Left lobe of liver (tissue), 2 donors: ENCODE measurements at places on chromosomes 3 and 15. TPM values are rescaled to one million over a fixed set of nuclear protein-coding genes. Genes with fewer than 3 reads are reported as not detected.

Gene MLH1
- 13.9 TPM for total RNA-seq

Gene GOLGA8O
- 3.2 TPM for total RNA-seq

Gene AHSG
- total RNA-seq, result 763 TPM

DNA sequence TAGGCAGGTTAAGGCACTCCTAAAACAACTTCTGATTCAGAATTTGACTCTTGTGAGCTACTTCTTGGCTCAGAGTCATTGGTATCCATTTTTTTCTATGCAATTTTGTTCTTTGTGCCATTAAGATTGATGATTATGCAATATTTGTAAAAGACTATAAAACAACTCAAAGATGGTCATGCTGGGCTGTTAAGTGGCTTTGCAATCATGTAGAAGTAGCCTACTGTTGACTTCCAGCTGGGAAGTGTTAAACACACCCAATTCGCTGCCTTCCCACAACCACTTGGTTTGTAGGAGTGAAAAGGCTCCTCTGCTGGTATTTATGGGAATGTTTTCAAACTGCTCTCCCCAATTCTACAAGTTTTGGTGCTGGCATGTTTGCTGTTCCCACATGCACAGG, 74.7 kb upstream of the COL6A6 start:
- DNase-seq, result no peak

DNA sequence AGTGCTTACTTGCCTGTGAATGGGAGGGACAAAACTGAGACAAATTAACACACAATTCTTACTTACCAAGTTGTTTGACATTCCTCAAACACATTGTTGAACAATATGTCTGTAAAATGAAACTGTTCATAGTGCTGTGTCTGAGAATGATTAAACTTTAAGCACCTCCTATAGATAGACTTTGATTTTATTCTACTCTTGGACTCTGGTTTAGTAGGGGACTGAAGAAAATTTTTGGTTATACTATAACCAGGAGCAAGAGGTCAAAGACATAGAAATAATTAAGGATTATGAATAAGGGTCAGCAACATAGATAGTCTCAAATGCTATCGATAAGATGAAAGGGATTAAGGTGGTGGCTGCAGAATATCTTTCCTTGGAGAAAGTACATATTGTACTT, 7.9 kb upstream of the MTFMT start:
- DNase-seq, result no peak

GRCh38 chr3:54772746-54773145, 155.1 kb downstream of the LRTM1 start:
- DNase-seq, result no peak
